ENCODE measurements at places on chromosomes 13 and 19.

- DNase-seq: no peak
These were observed 26.5 kb downstream of the ZNF607 start for GRCh38 chr19:37692956-37693620.

GRCh38 chr13:40498461-40498860, 168.0 kb downstream of the FOXO1 start:
- DNase-seq: no peak

DNA sequence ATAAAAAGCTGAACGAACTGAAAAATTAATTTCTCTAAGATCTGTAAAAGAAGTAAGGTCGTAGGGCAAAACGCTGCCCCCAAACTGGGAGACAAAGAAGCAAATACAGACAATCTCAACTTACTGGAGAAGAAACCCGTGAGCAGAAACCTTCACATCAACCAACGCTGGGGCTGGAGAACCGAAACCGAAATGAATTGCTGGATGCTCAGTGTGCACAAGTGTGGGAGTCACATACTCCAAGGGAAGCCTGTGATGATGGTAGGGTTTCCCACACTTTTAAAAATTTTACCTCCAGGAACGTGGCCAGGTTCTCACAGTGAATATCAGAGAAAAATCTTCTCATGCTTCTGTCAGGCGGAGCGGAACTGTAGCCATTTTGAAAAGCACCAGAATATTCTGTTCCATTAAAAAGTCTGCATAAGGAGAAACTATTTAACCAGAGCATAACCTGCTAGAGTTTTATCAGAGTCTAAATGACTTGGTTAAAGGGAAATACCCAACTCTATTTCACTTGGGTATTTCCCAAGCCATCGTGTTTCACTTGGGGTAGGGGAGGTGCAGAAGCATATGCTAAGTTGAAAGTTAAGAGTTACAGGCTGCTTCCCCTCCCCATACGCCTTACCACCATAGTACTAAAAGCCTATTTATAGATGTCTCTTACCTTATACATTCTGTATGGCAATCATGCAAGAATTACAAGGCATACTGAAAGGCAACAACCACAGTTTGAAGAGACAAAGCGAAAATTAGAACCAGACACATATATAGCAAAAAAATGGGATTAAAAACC, 110.5 kb upstream of the SLITRK1 start:
- DNase-seq: no peak

DNA sequence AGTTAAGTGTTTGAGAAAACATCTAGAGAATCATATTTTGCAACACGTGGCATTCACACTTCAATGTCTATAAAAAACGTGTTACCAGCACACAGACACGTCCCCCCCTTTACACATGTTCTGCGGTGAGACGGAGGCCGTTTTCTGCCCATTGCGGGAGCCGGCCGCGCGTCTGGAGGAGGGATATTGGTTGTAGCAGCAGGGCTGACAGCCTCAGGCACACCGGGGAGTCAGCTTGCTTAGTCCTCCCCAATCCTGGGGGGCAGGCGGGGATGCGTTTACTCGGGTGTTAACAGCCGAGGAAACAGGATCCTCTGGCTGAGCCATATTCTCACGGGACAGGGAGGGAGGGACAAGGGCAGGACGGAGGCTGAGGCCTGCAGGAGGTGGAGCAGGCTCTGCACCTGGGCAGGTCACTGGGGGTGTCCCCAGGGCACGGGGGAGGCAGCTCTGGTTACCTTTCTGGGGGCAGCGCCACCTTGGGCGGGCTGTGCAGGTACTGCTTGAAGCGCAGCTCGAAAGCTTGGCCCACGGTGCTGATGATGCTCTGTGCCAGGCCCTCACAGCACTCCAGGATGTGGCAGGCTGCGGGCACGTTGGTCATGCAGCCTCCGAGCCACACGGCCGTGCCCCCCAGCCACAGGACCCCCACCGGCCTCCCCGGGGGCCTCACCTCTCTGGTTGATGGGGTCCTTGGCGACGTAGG, 25.0 kb downstream of the SHC2 start:
- DNase-seq: no peak

DNA sequence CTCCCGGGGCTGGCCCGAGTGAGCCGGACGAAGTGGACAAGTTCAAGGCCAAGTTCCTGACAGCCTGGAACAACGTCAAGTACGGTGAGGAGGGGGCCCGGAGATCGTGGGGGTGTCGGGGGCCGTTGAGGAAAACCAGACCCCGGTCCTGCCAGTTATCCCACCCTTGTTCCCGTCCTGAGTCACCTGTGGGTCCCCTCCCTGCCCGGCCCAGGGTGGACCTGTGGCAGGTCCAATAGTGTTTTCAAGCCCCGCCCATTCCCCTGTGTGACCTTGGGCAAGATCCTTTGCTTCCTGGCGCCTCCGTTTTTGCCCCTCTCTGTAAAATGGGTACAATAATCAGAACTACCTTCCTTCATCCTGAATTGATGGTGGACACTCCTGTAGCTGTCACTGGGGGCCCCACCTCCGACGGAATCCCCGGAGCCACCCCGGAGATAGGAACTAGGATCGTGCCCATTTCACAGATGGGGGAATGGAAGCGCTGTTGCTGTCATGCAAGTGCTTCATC, 593 bp downstream of the ATG4D start:
- no peak for DNase-seq

DNA sequence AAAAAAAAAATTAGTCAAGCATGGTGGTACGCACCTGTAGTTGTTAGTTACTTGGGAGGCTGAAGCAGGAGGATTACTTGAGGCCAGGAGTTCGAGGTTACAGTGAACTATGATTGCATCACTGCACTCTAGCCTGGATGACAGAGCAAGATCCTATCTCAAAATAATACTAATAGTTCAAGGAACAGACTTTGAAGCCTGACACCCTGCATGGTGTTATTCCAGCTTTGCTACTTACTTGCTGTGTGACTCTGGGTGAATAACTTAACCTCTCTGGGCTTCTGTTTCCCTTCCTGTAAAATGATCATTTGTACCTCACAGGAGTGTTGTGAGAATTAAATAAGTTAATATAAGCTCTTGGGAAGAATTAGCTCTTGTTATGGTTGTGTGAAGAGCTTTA, 3.5 kb upstream of the FOSB start:
- DNase-seq: no peak

DNA sequence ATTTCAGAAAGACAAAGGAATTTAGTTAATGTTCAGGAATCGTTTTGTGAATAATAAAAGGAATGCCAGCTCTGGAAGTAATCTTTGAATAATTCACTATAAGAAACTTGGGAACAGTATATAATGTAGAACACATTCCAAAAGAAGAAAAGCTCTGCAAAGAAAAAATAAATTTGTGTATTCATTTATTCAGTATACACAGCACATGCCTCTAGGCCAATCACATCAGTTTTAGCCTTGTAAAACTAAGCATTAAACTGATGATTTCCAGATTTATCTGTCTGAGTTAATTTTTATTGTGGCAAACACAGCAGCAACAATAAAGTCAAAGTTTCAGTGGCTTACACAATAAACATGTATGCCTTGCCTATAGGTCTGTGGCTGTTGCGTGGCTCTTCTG, 5.7 kb upstream of the RXFP2 start:
- no peak for DNase-seq

GRCh38 chr19:44592451-44592890, 20.9 kb upstream of the IGSF23 start:
- DNase-seq: no peak

GRCh38 chr13:63190742-63191141, 1775.1 kb upstream of the PCDH20 start:
- DNase-seq: no peak

- no peak for DNase-seq
These were observed 332.1 kb downstream of the SHISA2 start for GRCh38 chr13:25719666-25720065.

- DNase-seq: no peak
These were observed 67.7 kb downstream of the TBC1D4 start for GRCh38 chr13:75414036-75414827.

GRCh38 chr13:87123987-87124784, 547.0 kb upstream of the SLITRK5 start:
- DNase-seq: no peak

DNA sequence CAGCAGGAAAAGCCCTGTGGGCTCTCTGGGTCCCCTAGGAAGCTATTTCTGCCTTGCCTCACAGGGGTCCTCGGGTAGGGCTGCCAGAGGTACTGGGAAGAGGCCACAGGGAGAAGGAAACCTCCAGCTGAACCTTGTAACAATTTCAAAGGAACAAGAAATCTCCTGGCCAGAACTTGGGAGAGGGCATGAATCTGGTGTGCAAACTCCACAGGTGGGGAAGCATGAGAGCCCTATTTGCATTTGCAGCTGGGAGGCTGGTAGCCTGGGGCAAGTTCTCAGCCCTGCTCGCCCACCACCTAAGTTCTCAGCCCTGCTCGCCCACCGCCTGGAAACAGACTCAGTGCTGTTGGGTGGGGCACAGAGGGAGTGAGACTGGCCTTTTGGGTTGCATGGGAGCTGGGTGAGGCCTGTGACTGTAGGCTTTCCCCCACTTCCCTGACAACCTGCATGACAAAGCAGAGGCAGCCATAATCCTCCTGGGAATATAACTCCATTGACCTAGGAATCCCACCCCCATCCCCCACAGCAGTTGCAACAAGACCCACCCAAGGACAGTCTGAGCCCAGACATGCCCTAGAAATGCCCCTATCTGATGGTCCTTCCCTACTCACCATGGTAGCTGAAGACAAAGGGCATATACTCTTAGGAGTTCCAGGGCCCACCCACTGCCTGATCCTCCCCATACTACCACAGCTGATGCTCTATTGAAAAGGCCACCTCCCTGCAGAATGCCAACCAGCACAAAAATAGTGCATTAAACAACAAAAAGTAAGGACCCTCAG, 11.7 kb downstream of the UGGT2 start:
- no peak for DNase-seq

DNA sequence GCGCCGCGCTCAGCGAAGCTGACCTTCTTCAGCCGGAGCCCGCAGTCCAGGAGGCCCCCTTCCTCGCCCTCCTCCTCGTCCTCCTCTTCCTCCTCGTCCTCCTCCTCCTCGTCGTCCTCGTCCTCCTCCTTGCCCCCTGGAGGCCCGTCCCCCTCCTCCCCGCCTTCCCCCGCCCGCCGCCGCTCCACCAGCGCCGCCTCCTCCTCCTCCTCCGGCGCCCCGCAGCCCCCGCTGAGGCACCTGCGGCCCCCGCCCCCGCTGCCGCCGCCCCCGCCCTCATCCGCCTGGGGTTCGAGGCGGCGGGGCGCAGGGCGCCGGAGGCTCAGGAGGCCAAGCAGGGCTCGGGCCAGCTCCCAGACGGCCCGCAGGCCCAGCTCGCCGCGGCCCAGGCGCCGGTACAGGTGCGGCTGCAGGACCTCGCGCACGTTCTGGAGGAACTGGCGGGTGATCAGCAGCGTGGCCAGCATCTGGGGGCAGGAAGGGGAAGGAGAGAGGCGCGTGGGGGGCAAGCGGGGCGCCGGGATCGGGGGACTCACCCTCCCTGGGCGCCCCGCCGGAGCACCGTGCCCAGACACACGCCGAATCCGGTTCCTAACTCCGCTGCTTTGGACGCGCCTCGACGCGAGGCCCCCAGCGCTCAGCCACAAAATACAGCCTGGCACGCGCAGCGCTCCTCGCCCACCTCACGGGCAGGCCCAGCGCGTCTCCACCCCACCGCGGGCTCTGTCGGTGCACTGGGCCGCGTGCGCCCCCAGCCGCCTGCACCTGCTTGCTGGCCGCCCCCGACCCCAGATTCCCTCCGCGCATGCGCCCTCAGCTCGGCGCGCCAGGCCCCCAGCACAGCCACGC, 5.9 kb downstream of the ANO8 start:
- peak; percentile 37 for DNase-seq

GRCh38 chr13:19591864-19592263, 30.5 kb upstream of the TPTE2 start:
- no peak for DNase-seq

DNA sequence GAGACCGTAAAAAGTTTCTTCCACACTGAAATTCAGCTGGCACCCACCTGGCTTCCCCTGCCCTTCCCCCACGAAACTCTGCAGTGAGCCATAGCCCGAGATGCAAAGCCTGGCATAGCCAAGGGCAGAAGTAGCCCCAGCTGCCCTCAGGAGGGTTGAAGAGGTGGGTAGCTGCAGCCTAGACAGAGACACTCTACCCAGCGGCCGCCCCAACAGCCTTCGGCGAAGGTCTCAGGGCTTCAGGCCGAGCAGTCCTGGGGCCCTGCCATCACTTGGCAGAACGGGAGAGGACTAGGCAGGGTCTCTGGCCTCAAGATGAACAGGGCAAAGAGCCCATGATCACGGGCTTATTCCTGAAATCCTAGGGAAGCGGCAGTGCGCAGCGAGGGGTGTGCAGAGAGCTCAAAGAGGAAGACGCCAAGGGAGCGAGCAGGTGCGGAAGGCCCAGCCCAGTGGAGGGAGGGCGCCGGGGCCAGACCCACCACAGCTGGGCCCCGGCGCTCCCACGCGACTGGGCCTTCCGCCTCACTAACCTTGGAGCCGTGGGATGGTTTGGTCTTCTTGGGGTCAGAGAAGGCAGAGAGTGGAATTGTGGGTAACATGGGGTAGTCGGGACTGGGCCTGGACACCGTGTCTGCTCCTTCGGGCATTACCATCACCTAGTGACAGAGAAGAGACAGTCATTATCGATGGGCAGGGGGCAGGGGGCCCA, 53.2 kb downstream of the MLLT1 start:
- DNase-seq: no peak

DNA sequence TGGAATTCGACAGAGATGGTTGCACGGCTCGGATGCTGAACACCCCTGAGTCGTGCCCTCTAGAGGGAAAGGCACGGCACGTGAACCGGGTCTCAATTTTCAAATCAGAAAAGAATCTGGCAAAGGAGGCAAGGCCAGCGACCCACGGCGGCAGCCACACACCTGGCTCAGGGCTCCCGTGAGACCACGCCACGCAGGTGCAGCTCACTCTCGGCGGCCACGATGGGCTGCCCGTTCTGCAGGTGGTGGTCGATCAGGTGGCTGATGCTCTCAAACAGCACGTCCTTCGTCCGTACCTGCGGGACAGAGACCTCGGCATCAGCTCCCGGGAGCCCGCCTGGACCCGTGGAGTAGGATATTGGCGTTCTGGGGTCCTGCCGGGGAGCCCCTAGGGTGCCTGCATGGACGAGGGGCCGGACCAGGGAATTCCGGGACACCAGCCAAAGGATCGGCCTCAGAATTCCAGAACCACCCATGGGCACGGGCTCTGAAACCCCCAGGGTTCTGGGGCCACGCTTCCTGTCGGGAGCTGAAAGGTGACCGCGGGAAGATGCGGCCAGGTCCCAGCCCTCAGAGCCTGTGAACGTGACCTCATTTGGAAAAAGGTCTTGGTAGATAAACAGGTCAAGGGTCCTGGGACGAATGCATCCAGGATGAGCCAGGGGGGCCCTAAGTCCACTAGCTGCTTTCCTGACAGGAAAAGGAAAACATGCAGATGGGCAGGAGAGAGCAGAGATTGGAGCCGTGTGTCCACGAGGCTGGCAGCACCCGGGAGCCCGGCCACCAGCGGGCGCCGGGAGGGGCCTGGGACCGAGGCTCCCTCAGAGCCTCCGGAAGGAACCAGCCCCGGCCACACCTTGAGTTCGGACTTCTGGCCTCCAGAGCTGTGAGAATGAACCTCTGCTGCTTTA, 10.1 kb upstream of the C2CD4C start:
- DNase-seq: no peak

GRCh38 chr13:110914081-110914330, 863 bp downstream of the ANKRD10 start:
- DNase-seq: no peak

- DNase-seq: no peak
These were observed 10.1 kb downstream of the DPY19L3 start for GRCh38 chr19:32415669-32416068.

- DNase-seq: no peak
These were observed 35.8 kb upstream of the MEDAG start for GRCh38 chr13:30870049-30870884.

- no peak for DNase-seq
These were observed 757 bp downstream of the WASF3 start for GRCh38 chr13:26558074-26558805.

GRCh38 chr13:108096301-108096915, 118.9 kb downstream of the LIG4 start:
- no peak for DNase-seq
